H9 (cell line): ENCODE measurements at places on chromosomes 5 and 9.

GRCh38 chr5:168685566-168685965 lies 106.4 kb upstream of the PANK3 start:
- no peak for DNase-seq
- H3K36me3 ChIP-seq = no peaks in the 10 kb centered on the region
- H3K27me3 ChIP-seq = no peaks in the 10 kb centered on the region
- no peaks in the 10 kb centered on the region for H3K4me1 ChIP-seq

DNA sequence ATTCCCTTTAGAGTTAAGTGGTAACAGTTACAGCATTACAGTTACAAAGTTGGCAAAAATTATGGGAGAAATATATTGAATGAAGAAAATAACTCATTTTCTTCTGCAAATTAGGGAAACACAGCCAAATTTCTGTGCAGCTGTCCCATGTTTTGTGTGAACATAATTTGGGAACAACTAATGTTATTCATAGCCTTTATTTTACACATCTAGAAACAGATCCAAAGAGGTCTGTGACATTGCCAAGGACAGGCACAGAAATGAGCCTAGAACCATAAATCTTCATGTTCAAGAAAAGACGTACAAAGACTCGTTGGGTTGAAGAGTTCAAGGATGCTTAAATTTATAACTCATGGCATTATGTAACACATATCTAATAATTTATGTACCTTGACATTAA lies 114.1 kb upstream of the TXNDC8 start:
- H3K4me3 ChIP-seq = no peak overlapping the region
- DNase-seq = no peak
- H3K27me3 ChIP-seq = no peaks in the 10 kb centered on the region
- H3K27ac ChIP-seq = no peak overlapping the region
- no peaks in the 10 kb centered on the region for H3K4me1 ChIP-seq

DNA sequence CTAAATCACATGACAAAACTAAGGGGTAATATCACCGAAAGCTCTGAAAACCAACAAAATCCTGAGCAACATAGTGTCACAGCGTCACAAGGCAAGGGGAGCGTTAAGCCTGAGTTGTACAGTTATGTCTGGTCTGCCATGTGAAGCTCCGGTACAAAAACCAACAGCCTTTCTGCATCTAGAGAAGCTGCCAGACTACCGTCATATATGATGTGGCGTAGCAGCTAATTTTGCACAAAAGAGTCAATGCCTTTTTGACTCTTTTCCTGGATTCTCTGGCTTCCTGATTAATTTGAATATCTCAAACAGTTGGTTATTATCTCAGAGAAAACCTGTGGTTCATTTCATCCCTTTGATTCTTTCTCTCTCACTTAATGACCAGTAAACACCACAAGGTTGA lies 16.0 kb upstream of the ATP10B start:
- no peak overlapping the region for H3K27ac ChIP-seq
- no peaks in the 10 kb centered on the region for H3K27me3 ChIP-seq
- no peak overlapping the region for H3K4me3 ChIP-seq
- DNase-seq = no peak
- H3K4me1 ChIP-seq = no peaks in the 10 kb centered on the region; the same call in 1 of the 2 replicates

DNA sequence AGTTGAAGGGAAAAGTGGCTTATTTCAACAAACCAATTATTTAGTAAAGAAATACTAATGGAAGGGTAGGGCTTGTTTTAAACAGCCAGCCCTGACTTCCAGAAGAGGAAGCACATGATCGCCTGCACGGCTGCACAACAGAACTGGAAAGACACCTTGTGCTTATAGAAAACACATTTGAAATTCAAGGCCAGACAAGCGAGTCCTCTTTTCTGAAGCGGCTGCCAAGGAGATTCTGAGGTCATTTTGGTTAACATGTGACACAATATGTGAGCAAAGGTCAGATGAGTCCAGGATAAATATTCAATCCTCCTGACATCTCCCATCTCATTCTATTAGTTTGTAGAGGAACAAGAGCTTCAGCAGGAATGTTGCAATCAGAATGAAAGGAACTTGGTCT lies 461.4 kb upstream of the ST8SIA4 start:
- H3K4me3 ChIP-seq = no peak overlapping the region
- DNase-seq = no peak
- no peaks in the 10 kb centered on the region for H3K36me3 ChIP-seq

DNA sequence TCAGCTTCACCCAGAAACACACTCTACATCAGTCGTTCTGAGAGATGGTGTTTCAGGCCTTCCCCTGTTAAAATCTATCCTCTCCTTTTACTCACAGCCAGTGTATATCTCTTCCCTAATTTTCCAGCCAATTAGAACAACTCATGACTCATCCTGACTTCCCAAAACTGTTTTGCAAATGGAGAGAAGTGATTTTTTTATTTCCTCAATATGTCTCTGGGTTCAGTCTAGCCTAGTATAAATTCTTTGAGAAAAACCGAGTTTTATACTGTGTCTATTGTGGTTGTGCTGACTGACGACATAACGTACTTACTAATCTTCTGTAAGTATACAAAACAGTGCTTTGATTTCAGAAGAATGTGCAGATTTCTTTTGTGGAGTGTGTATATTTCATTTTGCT lies 28.4 kb upstream of the CAST start:
- H3K27ac ChIP-seq = no peak overlapping the region
- no peak for DNase-seq
- H3K4me3 ChIP-seq = no peak overlapping the region
- H3K4me1 ChIP-seq = no peaks in the 10 kb centered on the region
- no peaks in the 10 kb centered on the region for H3K27me3 ChIP-seq
- H3K36me3 ChIP-seq = no peaks in the 10 kb centered on the region

GRCh38 chr9:744790-745484 lies 96.6 kb upstream of the DMRT1 start:
- H3K4me1 ChIP-seq = no peaks in the 10 kb centered on the region
- H3K27ac ChIP-seq = no peak overlapping the region
- peaks cover 50% of the 10 kb centered on the region for H3K36me3 ChIP-seq
- DNase-seq = no peak

DNA sequence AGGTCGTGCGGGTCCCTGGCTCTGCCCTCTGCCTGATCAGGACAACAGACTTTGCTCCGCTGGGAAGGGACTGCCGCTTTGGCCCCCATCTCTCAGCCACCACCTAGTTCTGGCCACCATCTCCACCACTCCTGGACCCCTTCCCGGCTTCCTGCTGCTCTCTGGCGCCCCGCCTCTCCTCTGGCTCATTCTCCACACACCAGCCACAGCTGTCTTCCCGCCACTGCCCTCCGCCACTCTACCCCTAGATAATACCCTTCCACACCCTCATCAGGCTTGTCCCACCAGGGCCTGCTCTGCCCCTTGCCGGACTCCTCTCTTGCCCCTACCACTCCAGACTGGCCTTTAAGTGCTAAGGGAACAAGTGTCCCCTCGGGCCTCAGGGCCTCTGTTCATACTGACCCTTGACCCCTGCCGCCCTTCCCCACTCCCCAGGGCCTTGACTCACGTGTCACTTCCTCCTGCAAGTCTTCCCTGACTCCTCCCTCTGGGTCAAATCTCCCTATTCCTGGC lies 3.0 kb upstream of the CDX1 start:
- no peak overlapping the region for H3K27ac ChIP-seq
- peak; percentile 64 for DNase-seq
- H3K4me1 ChIP-seq = no peaks in the 10 kb centered on the region
- H3K27me3 ChIP-seq = peaks cover 37% of the 10 kb centered on the region
- H3K4me3 ChIP-seq = no peak overlapping the region

GRCh38 chr5:136011414-136012001 lies 17.3 kb upstream of the TGFBI start:
- no peak overlapping the region for H3K4me3 ChIP-seq
- H3K27me3 ChIP-seq = no peaks in the 10 kb centered on the region; the same call in 1 of the 2 replicates
- no peaks in the 10 kb centered on the region for H3K4me1 ChIP-seq
- H3K36me3 ChIP-seq = no peaks in the 10 kb centered on the region
- no peak overlapping the region for H3K27ac ChIP-seq

DNA sequence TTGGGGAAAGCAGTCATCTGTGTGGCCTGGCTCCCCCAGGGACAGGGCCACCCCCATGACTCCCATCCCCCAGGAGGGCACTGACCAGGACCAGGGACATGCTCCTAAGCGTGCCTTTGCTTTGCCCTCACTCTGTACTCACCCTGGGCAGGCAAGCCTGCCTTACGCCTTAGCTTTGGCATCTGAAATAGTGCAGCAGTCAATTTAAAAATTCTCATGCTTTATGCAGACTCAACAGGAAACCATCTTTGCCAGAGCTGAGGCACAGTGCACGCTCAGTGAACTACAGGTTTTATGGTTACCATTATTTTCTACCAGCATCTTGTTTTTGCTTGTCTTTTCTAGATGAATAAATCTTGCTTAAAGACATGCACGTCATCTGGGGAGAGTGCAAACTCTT lies 323.5 kb downstream of the IRX2 start:
- H3K27ac ChIP-seq = no peak overlapping the region
- no peaks in the 10 kb centered on the region; the same call in 1 of the 2 replicates for H3K27me3 ChIP-seq
- no peak overlapping the region for H3K4me3 ChIP-seq
- peaks cover 2% of the 10 kb centered on the region; the same call in 2 of the 3 replicates for H3K36me3 ChIP-seq
- H3K4me1 ChIP-seq = no peaks in the 10 kb centered on the region

- no peaks in the 10 kb centered on the region for H3K36me3 ChIP-seq
- peaks cover 16% of the 10 kb centered on the region; the same call in 1 of the 2 replicates for H3K4me1 ChIP-seq
- H3K27ac ChIP-seq = no peak overlapping the region
- no peaks in the 10 kb centered on the region for H3K27me3 ChIP-seq
- H3K4me3 ChIP-seq = no peak overlapping the region
Measured at GRCh38 chr5:167763772-167764171, 527.7 kb upstream of the WWC1 start.

DNA sequence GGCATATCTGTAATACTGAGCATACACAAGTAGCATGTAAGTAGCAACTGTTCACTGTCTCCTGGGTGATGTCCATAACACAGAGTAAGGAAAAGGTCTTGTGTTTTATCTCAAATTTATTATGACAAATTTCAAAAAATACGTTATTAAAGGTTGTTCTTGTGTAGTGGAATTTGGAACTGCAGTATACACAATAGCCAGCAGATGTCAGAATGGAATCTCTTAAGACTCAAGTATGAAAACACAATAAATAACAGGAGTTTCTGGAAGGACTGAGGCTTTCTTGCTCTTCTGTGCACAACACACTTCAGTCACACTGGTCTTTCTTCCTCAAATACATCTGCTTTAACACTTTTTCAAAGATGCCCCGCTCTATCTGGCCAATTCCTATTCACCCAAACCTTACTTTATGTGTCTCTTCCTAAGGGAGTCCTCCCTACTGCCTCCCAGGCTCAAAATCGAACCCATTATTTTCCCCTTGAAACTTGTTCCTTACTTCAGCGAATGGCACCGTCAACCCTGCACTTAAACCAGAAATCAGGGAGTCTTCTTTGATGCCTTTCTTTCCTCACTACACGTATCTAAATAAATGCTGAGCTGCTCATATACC lies 6.5 kb upstream of the FBXO10 start:
- H3K27me3 ChIP-seq = no peaks in the 10 kb centered on the region
- H3K4me3 ChIP-seq = no peak overlapping the region
- H3K36me3 ChIP-seq = peaks cover 55% of the 10 kb centered on the region
